Spinal cord (tissue), 10 donors: ENCODE measurements at places on chromosomes 3 and 15.

DNA sequence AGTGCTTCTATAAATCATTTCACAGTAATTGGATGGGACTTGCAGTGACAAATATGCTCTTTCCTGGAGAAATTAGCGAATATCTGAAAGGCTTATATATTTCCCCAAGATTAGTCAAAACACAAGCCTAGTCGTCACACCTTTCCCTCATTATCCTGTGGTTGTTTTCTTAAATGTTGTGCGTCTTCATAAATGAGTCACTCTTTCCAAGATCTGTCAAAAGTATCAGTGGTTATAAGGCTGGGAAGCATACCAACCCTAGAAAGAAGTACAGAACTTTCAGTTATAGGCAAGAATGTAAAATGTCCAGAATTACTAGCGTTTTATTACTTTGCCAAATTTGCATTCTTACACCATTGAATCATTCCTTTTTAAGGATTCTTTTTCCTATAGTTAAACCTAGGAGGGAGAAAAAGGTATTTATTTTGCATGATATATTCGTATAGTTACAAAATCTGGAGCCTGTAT lies 33.6 kb downstream of the TMEM212 start:
- DNase-seq: no peak

- DNase-seq: no peak
Observed at GRCh38 chr15:78212008-78212407, 22.4 kb downstream of the ACSBG1 start.

DNA sequence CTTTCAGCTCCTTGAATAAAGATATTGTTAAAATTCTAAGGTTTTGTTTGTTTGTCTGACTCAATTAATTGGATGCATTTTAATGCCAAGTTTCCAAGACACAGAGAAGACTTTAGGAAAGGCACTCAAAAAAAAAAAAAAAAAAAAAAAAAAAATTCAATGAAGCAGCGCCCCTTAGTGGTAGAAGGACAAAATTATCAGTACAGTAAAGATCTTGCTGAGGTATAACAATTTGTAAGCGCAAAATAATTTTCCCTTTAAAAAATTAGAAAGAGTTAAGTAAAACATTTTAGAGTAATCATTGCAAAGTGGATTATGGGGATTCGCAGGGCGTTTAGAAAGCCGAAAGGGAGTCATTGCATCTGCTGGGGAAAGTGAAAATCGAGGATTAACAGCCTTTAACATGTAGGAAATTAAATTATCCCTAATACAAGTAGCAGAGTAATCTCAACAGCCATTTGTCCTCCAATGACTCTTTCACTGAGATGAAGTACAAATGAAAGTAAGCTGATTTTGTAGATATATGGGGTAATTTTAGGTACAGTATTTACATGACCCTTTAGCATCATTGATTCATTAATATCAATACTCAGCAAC lies 5.8 kb upstream of the DIS3L start:
- no peak for DNase-seq

- DNase-seq: no peak
Observed at GRCh38 chr3:12040902-12041301, 36.7 kb downstream of the SYN2 start.

- no peak for DNase-seq
Observed at GRCh38 chr15:72242775-72243370, 11.9 kb upstream of the PKM start.

- DNase-seq: no peak
Observed at GRCh38 chr15:86743283-86743903, 663.7 kb downstream of the AGBL1 start.

GRCh38 chr3:78868570-78868969 lies 899.2 kb downstream of the ROBO1 start:
- no peak for DNase-seq

DNA sequence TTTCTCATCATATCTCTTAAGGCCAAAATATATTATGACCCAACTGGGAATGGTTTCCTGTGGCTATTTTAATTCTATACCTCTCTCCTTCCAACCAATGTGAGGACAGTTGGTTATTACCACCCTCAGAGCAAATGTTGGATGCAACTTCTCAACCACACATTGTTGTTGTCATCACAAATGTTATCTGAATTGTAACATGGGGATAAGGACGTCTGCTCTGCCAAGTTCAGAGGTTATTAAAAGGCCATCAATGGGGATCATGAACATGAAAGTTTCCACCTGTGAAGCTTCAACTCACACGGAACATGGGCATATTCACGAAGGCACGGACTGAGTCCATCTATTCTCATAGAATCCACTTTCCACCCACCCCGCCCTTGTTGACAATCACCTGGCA lies 46.8 kb downstream of the MB21D2 start:
- no peak for DNase-seq

- DNase-seq: no peak
Observed at GRCh38 chr15:101115786-101116680, 135.8 kb downstream of the CHSY1 start.

GRCh38 chr3:190269101-190269500 lies 53.1 kb downstream of the CLDN1 start:
- DNase-seq: no peak

- DNase-seq: no peak
Observed at GRCh38 chr3:124588794-124589193, 141.5 kb upstream of the UMPS start.

GRCh38 chr3:38984731-38985130 lies 67.0 kb downstream of the SCN11A start:
- no peak for DNase-seq

DNA sequence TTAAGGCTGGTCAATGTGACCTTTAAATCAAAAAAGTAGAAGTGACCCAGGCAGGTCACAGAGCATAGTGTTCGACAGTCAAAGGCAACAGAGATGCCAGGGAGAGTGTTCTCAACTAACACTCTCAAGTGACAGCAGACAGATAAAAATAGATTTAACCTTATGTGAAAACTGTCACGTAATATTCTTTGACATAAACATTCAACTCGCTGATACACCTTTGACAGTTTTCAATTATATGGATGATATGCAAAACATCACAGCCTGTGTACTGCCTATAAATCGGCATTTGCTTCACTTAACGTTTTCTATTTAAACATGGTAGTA lies 15.5 kb downstream of the PDZRN3 start:
- DNase-seq: no peak

DNA sequence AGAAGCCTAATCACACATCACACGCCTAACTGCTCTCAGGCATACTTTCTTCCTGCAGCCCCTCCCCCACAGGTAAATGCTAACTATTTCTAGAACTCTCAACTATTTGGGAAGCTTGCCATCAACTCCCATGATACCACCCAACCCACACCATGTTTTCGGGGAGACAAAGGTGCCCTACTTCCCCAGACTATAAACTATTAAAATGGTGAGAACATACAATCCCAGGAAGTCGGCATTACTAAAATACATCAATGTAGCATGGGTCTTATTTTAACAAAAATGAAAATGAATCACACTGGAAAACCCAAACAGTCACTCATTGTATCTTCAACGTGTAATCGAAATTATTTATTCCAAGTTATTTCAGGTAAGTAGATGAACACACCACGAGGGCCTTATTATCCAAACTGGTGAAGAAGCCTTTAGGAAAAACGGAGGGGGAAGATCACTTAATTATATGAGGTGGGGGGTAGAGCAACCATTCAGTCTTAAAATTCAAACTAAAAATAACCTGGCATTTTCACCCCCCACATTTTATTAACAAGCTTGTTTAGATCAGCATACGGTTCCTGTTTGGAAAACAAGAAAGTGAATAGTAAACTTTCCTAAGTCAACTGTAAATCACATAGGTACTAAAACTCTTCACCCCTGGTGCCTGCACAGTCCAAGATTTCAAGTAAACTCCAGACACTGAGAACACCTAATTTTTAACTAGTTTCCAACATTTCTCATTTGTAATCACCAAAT lies 1.9 kb downstream of the TBL1XR1 start:
- DNase-seq: no peak

- DNase-seq: no peak
Observed at GRCh38 chr3:11949351-11949750, 54.8 kb upstream of the SYN2 start.

- DNase-seq: no peak
Observed at GRCh38 chr15:64521726-64522164, 61.4 kb downstream of the ZNF609 start.
